ACHN (cell line): ENCODE measurements at places on chromosomes 3 and 15.
A peak's percentile ranks its signal among the peaks of the same experiment; 100 is the strongest.

DNA sequence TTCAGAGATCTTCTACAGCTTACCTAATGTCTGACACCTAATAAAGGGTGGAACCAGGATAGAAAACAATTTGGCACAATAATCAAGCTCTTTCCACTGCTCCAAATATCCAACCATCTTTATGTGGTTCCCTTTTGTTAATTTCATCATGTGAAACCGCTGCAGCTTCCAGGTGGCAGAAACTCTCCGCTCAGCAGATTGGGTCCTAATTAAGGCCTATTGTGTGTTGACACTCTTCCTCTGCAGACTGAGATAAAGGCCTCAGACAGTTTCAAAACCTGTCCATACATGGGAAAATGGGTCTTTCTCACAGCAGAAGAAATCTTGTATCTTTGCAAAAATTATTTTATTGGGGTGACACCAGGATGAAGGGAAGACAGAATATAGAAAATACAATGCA lies 1002.4 kb upstream of the SEMA6D start:
- no peak for DNase-seq

- no peak for DNase-seq
These were observed 8.5 kb downstream of the ETV5 start for GRCh38 chr3:186100398-186100797.

DNA sequence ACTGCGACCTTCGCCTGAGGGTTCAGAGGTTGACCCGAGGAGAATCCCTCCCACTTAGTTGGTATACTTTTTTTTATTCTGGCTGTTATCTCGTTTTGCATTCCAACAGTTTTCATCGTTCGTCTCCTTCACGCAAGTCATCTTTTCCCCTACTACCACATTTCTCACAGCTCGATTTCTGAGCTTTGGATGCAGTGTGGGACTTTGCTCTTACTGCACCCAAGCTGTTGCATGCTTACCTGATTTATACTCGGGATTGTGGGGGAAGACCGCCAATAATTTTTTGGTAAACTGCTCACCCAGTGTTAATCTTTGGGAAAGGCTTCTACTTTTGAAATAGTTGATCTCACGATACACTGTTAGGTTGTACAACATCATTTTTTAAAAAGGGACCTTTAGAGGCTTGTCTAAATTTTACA lies 702 bp downstream of the TBC1D23 start:
- no peak for DNase-seq

- peak; percentile 68 for DNase-seq
These were observed 1.1 kb downstream of the HEG1 start for GRCh38 chr3:125054449-125055329.

- no peak for DNase-seq
These were observed 170.9 kb upstream of the TBC1D5 start for GRCh38 chr3:17913359-17913758.

DNA sequence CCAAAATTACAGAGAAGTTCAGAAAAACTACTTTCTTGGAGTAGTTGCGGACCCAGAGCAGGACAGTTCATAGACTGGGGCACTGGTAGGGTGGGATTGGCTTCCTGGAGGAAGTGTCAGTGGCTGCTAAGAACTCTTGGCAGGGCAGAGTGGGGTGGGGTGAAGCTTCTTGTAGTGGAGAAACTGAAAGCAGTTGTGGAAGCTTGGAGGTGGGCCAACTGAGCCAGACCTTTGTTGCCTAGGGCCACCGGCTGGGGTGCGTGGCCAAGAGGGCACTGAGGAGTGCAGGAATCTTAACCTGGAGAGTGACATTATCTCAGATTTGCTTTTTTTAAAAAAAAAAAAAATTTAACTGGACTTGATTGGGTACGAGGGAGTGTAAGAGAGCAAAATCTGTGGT lies 3.1 kb downstream of the KAT2B start:
- DNase-seq: peak; percentile 48

DNA sequence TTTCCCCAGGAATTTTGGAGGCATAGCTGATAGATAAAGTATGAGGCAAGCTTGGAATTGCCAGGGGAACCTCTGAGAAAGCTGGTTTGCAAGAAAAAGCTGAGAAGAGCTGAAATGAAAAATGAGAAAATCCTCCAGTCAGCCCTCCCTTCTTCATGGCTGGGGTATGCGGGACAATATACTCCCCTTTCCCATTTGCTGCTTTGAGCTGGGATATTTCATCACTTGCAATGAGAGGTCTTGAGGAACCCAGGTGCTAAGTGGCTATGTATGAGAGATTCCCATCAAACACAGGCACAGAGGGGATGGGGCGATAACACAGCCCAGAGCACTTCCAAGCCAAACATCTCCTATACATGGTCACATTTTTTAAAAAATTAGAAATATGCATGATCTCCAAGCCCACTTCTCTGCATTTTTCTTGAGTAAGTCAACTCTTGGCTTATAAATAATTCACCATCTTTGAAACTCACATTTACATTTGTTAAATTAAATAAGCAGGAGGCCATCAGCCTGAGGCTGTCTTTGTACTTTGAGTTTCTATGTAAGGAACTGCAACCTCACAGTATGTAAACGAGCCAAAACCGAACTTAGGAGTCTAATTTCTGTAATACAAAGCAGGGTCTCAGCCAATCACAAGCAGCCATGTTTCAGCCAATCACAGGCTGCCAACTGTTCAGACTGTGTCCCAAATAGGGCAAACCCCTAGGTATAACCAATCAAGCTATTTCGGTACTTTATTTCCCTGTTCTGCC lies 983.6 kb upstream of the NR2F2 start:
- no peak for DNase-seq

DNA sequence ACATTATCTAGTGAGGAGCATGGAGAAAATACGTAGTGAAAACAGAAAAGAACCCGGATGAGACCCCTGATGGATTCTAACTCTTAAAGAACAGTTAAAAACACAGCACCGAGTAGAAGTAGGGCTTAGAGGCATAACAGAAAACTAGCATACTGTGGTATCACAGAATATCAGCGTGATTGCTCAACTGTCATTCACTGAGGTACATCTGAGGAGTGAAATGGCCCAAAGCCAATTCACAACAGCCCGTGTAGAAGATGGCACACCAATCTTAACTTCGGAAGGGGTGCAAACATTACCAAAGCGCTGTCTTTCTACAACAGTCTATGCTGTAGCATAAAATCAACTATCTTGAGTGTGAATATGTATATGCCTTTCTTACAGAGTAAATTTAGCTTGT lies 1.8 kb downstream of the CLASP2 start:
- no peak for DNase-seq

- DNase-seq: peak; percentile 57
These were observed 10.6 kb upstream of the PARL start for GRCh38 chr3:183895296-183895695.

DNA sequence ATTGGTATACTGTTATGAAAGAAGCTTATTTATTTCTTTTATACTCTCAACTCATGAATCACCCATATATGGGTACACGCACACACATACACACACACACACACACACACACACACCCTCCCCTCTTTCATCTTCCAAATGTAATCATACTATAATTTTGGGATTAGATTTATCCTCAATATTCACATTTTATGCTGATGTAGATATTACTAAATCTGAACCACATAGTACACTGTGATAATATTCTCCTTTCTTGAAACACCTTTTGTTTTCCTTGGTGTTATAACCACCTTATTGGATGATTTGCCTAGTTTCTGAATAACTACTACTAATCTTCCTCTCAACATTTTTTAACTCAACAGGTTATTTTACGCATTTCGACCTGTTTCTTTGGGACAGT lies 8.1 kb upstream of the GHSR start:
- DNase-seq: no peak

- peak; percentile 62 for DNase-seq
These were observed 289.8 kb upstream of the ROPN1 start for GRCh38 chr3:124281453-124282316.

DNA sequence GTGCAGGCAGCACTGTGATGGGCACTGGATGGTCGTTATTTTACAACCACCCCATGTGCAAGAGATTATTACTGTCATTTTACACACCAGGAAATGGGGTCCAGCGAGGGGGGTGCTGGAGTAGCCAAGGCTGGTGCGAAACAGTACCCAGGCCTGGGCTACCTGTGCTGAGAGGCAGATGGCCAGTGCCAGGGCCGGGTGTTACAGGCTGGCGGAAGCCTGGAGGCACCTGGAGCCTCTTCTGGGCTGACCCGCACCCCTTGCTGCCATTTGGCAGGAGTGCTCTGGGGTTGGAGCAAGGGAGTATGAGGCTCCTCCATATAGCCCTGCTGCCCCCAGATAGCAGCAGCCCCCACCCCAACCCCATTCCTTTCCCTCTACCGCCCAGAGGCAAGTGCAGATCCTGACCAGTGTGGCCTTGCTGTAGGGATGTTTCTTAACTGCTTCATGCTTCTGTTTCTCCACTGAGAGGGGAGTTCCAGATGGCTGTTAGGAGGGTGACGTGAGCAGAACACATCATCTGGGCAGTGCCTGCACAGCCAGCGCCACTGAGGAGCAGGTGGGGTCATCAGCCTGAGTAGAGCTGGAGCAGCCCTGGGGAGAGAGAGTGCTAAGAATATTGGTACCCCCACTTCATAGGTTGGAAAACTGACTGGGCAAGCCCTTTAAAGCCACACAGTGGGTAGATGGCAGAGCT lies 15.3 kb downstream of the SNX33 start:
- DNase-seq: no peak

DNA sequence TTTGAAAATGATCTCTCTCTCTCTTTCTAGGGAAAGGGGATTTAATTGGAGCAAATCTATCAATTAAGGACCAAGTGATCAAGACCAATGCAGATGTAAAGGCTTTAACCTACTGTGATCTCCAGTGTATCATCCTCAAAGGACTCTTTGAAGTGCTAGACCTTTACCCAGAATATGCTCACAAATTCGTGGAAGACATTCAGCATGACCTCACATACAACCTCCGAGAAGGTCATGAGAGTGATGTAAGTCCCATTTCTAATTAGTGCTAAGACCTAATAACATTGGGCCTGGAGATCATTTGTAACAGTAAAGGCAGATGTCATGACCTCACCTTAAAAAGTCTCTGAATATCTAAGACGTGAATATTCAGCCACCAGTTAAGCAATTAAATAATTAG lies 308.4 kb downstream of the KCNH8 start:
- no peak for DNase-seq

- peak; percentile 46 for DNase-seq
These were observed at the start of gene SIDT1 for GRCh38 chr3:113531826-113532697. TSS of gene SIDT1 (plus strand) at chr3:113532555. CDS start at chr3:113533022, 467 bp downstream.

- peak; percentile 37 for DNase-seq
These were observed 3.3 kb upstream of the DCP1A start for GRCh38 chr3:53350652-53351051.

GRCh38 chr3:69442771-69443311 lies 57.0 kb upstream of the FRMD4B start:
- DNase-seq: no peak
